T47D (cell line): ENCODE measurements at places on chromosomes 7 and 10.
A peak's percentile ranks its signal among the peaks of the same experiment; 100 is the strongest.

GRCh38 chr10:73537709-73538108 lies 41.9 kb upstream of the PPP3CB start:
- no peak for DNase-seq

DNA sequence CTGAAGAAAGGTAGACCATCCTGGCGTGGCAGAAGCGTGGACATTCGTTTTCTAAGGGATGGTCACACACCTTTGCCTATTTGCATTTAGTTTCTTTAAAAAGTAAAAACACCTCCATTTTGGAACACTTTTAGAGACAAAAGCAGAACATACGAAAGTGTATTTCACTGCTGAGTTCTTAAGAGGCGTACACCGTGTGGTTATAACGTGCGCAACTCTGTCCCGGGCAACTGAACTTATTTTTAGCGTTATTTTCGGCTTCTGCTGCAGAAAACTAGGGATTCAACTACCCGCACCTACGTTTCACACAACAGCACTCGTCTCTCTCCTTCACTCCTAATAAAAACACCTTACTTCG lies 557 bp upstream of the LSM8 start:
- DNase-seq, result peak; percentile 1

- DNase-seq, result no peak
Observed at GRCh38 chr7:2546776-2547586, 8.3 kb downstream of the BRAT1 start.

- DNase-seq, result peak; percentile 77
Observed at GRCh38 chr10:83983578-83984255, 155.6 kb upstream of the GHITM start.

DNA sequence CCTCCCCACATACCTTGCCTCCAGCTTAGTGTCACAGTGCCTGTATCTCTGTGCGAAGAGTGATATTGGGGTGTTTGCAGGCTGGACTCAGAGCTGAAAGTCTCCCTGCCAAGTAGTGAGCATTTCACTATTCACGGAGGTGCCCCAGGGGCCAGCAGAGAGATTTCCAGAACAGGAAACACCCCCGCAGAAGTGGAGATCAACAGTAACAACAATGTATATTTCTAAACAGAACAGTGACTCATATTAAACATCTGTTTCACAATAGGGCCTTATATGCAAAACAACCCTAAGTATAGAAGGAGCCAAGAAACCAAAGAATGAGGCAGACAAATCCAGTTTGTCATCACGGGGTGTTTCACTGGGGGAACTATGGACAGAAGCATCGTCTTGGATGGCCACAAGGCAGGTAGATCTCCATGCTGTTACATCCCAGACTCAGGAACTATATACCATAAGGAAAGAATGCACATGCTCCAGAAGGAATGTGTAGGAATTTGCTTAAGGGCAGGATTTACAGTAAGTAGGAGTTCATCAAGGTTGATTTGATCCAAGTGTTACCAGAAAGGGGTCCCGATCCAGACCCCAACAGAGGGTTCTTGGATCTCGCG lies 29.3 kb upstream of the CCL24 start:
- DNase-seq, result peak; percentile 28

DNA sequence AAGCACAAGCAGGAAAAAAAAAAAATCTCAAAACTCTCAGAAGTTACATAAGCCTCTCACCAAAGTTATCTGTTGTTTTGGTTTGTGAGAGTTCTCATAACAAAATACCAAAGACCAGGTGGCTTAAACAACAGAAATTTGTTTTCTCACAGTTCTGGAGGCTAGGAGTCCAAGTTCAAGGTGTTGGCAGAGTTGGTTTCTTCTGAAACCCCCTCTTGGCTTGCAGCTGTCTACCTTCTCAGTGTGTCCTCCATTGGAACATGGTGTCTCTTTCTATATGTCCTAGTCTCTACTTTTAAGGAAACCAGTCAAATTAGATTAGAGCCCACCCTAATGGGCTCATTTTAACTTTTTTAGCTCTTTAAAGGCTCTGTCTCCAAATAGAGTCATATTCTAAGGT lies 44.9 kb downstream of the TNKS2 start:
- DNase-seq, result no peak

DNA sequence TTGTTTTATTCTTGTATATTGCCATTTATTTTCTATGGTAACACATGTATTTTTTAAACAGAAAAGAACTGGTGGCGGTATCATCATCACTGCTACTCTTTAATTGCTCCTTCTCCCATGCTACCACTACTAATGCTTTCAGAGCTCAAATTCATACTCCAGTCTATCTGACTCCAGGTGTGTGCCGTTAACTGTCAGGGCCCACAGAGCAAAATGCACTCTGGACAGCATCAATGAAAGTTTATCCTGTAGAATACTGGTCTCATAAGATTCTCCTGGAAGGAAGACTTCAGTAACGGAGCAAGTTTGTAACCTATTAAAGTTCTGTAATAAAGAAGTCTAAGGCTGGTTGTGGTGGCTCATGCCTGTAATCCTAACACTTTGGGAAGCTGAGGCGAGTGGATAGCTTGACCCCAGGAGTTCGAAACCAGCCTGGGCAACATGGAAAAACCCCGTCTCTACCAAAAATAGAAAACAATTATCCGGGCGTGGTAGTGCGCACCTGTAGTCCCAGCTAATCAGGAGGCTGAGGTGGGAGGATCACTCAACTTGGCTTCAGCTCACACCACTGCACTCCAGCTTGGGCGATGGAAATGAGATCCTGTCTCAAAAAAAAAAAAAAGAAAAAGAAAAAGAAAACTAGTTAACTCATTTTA lies 18.4 kb downstream of the ZNRF2 start:
- no peak for DNase-seq

DNA sequence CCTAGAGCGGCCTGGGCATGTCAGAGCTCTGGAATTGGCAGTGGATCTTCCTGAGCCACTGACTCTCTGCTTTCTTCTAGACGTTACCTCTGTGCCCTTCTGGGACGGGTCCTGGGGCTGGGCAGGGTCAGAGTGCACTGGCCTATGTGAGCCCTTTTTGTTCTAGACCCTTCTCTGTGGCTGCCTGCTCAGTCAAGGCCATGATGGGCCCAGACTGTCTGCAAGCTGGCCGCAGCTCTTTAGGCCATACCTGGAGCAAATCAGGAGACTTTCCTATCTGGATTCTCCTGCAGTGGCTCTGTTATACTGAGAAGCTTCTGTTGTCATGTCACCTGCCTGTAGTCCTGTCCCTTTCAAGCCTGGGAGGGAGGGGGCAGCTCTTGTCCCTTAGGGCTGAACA lies 70.1 kb downstream of the ADCY1 start:
- no peak for DNase-seq

- no peak for DNase-seq
Observed at GRCh38 chr7:5363729-5364128, 59.9 kb downstream of the TNRC18 start.

- no peak for DNase-seq
Observed at GRCh38 chr10:5644930-5645329, 21.5 kb downstream of the ASB13 start.
